Activated CD4-positive, alpha-beta T cell treated with anti-CD3 and anti-CD28 coated beads, Interleukin-2, Interleukin-4, amounts not matched to agents 100 ng/mL and 50 ng/mL, durations not matched to agents 16 hours and 8 hours (primary cell): ENCODE measurements at places on chromosomes 13 and 19.
A peak's percentile ranks its signal among the peaks of the same experiment; 100 is the strongest.

DNA sequence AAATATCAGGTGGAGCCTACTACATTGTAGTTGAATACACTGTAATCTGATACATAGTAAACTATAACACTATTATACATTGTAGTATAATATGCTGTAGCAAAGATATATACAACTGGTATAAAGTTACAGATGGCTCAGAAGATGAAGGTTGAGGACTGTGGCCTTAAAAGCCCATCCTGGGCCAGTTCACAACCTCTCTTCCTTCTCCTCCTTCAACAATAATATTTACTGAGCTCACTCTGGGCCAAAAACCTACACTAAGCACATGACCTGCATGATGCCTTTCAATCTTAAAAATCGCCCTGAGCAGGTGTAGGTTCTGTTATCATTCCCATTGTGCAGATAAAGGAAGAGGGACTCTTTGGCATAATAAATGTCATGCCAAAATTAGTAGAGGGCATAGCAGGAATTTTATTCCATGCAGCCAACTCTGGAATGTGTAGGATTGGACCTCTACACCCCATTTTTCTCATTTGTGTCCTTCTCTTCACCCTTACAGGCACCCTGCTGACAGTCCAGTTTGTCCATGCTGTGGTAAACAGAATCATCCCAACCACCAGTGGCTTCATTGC, 14.6 kb upstream of the SIN3B start:
- DNase-seq = no peak

DNA sequence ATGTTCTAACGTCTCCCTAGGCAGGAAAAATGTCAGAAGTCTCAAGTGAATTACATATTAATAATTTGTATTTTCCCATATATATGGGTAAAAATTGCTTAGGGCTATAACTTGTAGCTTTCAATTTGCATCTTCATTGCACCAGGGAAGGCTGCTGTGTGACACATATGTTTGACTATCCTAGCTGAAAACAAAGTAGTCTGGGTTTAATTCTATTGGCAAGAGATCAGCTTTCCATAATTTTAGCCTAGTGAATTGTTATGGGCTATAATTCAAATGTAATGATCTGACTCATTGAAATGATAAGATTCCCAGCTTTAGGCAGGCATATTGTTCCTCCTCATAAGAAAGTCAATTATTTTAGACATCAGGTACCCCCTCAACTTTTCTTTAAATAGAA, 553.1 kb downstream of the DCT start:
- no peak for DNase-seq

DNA sequence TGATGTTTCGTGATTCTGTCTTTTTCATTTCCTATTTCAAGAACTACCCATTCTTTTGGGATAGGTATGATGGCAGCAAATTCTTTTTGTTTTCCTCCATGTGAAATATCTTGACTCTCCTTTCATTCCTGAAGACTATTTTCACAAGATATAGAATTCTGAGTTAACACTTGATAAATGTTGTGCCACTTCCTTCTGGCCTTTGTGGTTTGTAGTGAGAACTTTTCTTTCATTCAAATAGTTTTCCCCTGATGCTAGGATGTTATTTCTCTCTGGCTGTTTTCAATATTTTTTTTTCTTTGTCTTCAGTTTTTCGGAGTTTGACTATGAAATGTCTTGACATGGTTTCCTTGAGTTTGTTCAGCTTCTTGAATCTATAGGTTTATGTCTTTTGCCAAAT, 8.3 kb upstream of the TUBGCP3 start:
- no peak for DNase-seq

DNA sequence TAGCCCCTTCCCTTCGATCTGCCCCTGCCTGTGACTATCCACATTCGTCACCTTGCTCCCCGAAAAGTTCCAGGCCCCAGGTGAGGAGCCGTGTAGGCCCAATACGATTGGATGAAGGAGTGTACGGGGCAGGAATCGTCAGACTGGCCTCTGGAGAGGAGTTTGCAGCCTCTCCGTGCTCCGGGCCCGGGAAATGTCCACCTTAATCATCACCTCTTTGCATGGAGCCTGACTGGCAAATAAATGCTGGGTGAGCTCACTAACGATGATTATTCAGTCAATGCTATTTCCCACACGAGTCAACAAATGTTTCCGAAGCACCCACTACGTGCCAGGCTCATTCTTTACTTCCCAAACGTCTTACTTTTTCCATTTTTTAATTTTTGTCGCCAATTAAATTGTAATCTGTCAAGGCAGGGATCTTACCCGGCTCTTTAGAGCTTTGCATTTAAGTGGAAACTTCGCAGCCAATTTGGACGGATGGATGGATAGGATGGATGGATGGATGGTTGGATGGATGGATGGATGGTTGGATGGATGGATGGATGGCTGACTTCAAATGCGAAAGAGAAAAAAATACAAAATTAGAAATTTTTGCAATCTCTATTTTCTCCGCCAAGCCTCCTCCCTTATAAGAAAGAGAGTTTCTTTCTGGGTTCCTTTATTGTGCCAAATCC, 45.8 kb downstream of the TGDS start:
- DNase-seq = no peak

DNA sequence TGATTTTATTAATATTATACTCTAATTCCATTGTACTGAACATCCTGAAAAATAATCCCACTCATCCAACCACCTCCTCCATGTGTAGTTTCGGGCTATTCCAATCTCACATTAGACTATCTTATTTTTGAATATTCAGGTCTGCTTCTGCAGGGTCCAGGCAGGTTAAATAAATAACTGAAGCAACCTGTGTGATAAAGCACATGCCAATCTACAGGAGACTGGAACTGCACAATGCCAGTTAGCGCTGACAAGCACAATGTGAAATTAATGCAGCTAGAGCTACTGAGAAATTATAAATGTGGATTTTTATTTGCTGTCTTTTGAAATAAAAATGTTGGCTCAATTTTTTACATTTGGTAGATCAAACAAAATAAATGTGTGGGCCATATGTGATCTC, 540.1 kb upstream of the ATXN8OS start:
- no peak for DNase-seq

DNA sequence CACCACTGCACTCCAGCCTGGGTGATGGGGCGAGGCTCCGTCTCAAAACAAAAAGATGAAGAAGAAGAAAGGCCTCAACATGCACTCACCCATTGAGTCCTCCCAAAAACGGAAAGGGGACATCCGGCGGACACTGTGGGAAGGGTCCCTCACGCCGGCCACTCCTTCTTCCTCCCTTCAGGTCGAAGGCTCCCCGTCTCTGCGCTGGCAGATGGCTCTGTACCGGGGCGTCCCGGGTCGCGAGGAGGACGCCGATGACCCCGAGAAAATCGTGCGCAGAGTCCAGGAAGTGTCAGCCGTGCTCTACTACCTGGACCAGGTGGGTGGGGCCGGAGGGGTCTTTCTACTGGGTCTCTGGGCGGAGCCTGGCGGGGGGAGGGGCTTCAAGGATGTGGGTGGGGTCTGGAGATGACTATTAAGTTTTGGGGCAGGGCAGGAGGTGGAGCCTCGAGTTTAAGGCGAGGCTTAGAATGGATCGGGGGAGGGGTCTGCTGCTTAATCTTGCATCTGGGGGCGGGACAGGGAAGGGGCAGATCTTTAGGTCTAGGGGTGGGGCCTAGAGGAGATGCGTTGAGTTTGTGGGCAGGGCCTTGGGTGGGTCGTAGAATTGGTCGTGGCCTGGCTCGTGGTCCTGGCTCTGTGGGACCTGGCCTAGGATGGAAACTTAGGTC, 90.2 kb downstream of the MAP4K1 start:
- DNase-seq = no peak

- no peak for DNase-seq
Observed at GRCh38 chr19:7853770-7854128, 20.4 kb downstream of the PRR36 start.

DNA sequence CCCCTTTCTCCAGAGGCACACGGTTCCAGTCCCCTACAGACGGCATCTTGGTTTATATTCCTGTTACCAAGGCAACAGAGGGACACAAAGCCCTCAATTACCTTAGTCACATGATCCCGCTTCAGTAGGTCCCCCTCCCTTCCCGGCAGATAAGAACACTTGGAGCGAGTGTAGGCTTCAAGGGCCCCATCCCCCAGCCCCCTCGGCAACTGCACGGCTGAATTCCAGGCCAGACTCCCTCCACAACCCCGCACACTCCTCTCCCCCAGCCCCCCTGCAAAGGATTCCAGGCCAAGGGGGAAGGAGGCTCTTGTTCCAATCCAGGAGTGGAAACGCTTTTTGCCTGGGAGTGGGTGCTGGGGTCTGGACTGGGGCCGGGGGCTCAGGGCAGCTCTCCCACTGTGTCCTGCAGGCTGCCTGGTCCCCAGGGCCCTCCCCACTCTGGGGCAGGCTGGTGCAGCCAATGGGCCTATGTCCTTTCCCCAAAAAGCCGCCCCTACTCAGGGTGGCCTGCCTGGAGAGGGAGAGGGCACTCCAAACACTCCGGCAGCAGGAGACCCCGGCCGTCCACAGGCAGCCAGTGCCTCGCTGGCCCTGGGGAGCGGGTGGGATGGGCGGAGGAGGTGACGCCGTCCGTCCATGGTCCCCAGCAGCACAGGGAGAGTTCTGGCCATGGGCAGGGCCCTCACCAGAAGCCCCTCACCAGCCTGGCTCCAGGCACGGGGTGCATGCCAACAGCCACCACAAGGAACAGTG, 62.6 kb downstream of the MLLT1 start:
- no peak for DNase-seq

DNA sequence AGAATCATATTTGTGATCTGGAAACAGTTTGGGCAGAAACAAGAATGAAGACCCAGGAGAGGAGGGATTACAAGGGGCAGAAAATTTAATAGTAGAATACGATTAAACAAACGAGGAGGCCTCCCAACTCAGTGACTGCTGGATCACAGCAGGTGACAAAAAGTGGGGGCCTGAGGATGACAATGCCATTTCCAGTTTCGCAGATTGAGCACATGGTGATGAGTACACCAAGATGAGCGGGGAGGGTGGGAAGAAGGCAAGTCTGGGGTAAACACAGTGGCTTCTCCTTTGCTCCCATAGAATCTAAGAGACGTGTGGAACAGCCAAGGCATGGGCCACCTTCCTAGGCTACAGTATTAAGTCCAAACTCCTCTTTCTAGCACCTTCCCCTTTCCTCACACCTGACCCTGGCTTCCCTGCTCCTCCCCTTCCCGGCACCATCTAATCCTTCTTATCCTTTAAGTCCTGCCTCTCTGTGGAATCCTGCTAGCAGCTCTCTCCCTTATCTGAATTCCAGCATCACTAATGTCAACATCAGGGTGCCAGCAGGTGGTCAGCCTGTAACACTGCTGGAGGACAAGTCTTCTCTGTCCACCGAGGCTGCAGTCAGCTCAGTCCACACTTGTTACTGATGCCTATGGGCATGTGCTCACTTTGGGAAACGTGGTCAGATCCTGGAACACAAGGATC, 13.5 kb downstream of the ATP7B start:
- no peak for DNase-seq

GRCh38 chr19:8196271-8196927, 12.8 kb upstream of the CERS4 start:
- no peak for DNase-seq

GRCh38 chr13:49319551-49319950, 71.8 kb downstream of the CDADC1 start:
- DNase-seq = no peak

- no peak for DNase-seq
Observed at GRCh38 chr13:32370805-32371204, 55.5 kb downstream of the BRCA2 start.

DNA sequence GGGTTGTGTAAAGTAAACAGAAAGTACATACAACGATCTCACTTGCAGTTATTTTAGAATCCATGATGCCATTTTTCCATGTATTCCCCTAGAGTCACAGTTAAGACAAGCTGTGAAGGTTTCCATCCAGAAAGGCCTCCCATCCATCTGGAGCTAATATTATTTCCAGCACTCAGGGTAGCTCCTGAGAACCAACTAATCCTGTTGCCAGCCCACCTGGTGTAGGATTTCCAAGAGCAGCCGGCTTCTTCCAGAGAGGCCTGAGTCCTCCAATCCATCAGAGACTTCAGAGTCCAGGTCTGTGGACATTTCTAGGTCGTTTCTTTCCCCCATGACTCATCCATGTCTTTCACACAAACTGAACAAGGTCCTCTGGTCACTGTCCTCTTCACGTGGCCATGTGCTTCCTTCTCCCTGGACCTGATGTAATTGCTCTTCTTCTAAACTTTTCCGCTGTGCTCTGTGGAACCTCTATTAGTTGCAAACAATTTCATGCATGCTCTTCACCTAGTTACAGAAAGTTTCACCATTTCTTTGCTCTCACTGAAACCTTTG, 270.3 kb upstream of the TMTC4 start:
- DNase-seq = no peak

GRCh38 chr19:45125975-45126493, 33.1 kb downstream of the PPP1R37 start:
- DNase-seq = peak; percentile 69

GRCh38 chr13:114142640-114143490, 10.4 kb upstream of the RASA3 start:
- DNase-seq = peak; percentile 60

GRCh38 chr13:111508164-111508870, 187.9 kb downstream of the TEX29 start:
- DNase-seq = no peak

- DNase-seq = no peak
Observed at GRCh38 chr13:24006520-24007248, 109.4 kb upstream of the C1QTNF9B start.

- no peak for DNase-seq
Observed at GRCh38 chr13:73961181-73961580, 173.0 kb downstream of the KLF12 start.
